ENCODE measurements at places on chromosomes 1 and 21.
A peak's percentile ranks its signal among the peaks of the same experiment; 100 is the strongest.

- DNase-seq, result no peak
Measured at GRCh38 chr1:181647314-181648035, 164.2 kb downstream of the CACNA1E start.

GRCh38 chr21:28561772-28562171 lies 430.9 kb downstream of the LTN1 start:
- DNase-seq, result no peak

DNA sequence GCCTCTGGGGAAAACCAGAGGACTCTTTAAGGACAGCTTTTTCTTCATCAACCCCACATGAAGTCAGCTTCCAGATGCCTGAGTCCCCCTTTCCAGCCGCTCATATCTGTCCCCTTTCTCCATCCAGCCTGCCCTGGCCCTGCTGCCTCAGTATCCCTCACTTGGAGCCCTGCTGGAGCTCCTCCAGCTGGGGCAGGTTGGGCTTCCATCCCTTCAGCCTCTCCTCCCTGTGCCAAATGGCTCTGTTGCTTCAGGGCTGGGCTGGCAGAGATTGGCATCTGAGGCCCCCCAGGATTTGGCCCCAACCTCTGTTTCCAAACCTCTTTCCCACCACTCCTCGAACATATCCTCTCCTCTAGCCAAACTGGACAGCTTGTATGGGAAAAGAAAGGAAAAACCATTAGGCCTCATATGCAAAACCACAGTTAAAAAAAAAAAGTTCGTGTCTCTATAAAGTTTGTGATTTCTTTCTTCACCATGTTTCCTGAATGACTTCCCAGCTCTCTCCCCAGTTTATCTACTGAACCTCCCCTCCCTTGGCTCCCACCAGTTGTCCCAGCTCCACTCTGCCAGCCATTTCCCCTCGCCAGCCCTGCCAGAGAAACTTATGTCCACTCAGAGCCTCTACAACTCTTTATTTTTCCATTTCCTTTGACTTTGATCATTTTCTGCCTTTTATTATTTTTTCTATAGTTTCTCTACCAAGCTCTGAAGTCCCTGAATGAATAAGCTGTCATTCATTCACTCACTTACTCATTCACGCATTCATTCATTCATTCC lies 217.9 kb downstream of the FOXD2 start:
- DNase-seq, result no peak

DNA sequence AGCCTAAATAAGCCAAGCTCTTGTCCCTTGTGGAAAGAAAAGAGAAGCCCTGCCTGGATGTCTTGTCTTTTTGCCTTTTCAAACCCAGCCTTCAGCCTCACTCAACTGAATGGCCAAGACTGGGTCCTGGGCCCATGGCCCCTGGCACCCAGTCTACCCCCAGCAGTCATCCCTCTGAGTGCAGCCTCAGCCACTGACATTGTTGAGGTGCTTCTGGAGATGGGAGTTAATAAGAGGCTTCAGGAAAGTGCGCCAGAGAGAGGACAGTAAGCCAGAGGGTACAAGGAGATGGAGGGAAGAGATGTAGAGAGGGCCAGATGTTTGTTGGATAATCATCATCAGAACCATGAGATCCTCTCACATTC lies 6.8 kb downstream of the FNDC5 start:
- DNase-seq, result no peak

GRCh38 chr1:215793180-215793579 lies 226.1 kb downstream of the KCTD3 start:
- DNase-seq, result peak; percentile 31

DNA sequence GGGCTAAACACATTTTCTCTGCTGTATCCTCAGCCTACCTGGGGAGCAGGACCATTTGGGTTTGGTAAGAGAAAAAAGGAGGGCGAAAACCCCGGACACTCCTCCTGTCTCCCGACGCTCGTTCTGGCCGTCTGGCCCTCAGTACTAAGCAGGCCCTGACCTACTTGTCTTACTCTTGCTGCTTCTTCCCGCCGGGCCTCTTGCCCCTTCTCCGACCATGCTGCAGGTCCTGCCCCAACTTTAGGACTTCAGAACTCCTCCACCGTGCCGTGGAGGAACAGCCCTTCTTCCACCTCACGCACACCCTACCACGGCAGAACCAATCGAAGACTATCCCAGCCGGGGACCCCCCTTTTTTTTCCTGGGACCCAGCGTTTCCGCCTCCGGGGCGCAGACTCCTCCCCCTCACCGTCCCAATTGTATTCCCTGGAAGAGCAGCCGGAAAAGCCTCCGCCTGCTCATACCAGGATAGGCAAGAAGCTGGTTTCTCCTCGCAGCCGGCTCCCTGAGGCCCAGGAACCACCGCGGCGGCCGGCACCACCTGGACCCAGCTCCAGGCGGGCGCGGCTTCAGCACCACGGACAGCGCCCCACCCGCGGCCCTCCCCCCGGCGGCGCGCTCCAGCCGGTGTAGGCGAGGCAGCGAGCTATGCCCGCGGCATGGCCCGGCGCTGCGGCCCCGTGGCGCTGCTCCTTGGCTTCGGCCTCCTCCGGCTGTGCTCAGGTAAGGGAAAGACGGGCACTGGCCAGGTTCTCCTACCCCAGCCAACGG lies at the start of gene CHRNB2:
TSS of gene CHRNB2 (plus strand) at position 393 of the 771 bp plus-strand sequence. CDS start at position 660, 267 bp downstream.
- DNase-seq, result peak; percentile 85

DNA sequence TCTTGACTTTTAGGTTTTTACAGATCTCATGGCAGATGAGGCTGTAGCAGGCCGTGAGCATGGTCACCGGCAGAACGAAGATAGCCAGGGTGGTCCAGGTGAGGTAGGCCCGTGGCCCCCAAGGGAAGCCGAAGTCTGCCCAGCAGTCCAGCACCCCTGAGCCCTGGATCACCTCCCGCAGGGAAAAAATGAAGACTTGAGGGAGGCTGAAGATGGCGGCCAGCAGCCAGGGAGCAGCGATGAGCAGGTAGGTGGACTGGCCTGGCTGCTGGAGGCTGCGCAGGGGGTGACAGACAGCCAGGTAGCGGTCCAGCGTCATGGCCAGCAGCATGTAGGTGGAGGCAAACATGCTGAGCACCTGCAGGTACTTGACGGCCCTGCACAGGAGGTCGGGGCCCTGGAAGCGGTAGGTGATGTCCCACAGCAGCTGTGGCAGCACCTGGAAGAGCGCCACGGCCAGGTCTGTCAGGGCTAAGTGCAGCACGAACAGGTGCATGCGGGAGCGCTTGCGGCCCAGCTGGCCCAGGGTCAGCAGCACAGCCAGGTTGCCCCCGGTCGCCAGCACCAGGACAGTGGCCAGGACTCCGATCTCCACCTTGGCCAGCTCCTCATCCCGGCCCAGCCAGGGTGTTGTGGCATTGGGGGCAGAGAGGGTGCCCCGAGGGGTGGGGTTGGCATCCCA lies 856 bp downstream of the AVPR1B start:
- peak; percentile 30 for DNase-seq

DNA sequence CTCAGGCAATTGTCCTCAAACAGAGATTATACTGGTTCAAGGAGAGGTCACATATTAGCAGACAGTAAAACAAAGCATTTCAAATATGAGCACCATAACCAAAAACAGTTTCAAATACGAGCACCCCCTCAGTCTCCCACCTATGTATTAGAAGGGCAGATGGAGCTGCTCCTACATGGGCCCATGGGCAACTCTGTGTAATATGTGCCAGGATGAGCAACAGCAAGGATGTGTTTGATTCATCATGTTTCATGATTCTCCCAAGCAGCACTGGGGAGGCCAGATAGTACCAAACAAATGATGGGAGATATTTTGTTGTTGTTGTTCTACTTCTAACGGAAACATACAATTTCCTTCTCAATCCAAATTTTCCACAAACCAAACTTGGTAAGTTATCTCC lies 8.9 kb downstream of the ADSS2 start:
- DNase-seq, result no peak

DNA sequence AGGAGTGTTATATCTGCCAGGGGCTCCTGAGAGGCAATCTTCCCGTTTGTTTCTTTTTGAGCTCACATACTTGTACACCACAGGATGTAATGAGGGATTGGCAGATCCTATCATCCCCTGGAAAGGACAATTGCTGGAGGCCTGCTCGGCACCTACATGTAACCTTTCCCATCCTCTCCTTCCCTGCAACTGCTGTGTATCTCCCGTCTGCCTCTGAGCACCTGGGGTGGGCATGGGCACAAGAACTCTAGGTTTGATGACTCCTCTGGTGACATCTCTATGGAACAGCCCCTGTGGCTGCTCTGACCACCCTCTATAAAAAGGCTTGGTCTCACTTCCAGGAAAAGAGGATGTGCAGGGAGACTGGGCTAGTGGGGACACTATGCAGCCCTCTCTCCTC lies 25.0 kb upstream of the SMIM12 start:
- no peak for DNase-seq
